ENCODE measurements at places on chromosomes 16 and 17.

DNA sequence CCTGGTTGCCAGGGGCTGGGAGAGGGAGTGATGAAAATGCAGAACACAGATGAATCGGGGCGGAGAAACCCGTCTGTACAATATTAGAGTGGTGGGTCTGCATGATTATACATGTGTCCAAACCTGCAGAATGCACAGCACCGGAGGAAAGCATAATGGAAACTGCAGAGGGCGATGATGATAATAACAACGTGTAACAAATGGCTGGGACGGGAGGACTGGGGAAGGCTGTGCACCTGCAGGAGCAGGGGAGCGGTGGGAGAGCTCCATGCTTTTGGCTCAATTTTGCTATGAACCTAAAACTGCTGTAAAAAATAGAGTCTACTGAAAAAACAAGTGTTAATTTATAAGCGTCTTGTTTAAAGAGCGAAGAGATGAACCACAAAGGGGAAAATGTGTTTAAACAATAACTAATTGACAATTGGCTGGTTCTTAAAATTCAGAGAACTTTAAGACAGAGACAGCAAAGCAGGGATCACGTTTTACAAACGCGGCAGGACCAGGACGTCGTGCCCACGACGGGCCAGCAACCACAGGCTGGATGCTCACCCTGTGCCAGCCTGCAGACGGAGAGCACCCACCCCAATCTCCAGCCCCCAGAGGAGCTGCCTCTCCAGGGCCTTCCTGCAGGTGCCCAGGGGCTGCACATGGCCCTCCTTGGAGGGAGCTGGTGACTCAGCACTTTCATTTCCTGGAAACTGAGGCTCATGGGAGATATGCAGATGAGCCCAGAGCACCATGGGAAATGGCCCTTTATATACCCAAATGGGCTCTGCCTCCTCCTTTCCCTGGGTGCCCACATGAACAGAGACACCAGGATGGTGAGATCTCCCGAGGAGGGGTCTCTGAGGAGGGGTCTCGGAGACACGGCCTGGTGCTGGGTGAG is at the start of gene TEX19:
Gene TEX19 (plus strand): TSS at position 783 of the 886 bp plus-strand sequence. CDS start 2,904 bp downstream, outside the sequence.
- no peak for DNase-seq

DNA sequence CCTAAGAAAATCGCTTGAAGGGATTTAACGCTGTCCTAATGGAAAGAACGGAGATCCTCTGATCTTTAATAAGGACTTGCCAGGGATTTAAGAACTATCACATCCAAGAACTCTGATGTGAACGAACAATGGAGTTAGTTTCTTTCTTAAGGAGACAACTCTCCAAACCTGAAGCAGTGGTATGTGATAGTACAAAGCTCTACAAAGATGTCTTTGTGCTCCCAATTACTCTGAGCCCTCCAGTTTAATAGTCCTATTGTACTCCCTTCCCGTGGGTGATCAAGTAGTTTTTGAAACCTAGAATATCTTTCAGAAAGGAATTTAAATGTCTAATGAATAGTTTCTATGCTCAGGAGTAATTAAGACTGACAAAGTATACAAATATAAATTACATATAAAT is 123.8 kb downstream of the FTO start:
- no peak for DNase-seq

DNA sequence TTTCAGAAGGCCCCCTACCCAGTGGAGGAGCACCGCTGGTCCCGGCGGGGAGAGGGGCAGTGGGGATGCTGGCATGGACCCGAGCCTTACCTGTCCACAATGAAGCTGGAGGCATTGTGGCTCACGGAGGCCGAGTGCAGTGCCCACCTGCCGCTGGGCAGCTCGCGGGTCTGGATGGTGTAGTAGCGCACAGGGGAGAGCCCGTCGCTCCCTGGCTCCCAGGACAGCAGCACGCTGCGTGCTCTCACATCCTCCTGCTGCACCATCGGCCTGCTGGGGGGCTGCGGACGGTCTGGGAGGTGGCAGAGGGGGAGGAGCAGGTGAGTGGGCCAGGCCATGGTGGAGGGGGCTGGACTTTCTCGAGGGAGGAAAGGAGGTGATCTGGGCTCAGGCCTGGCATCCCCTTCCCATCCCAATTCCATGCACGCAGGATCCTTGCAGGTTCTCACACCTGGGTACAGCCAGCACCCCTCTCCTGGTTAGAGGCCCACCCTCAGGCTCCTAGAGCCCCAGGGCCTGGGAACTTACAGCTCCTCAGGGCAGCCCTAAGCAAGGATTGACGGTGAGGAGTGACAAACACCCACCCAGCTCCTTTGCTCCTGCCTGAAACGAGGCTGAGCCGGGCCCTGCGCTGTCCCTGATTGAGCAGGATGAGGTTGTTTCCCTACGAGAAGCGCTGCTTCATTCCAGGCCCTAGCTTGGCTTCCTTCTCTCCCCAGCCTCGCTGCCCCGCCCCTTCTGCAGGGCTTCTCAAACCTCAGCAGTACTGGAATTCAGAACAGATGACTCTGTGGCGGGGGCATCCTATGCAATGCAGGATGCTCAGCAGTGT is 76.2 kb upstream of the CDC42EP4 start:
- DNase-seq: no peak

- DNase-seq: no peak
Measured at GRCh38 chr17:16512011-16512410, 20.0 kb upstream of the LRRC75A start.

DNA sequence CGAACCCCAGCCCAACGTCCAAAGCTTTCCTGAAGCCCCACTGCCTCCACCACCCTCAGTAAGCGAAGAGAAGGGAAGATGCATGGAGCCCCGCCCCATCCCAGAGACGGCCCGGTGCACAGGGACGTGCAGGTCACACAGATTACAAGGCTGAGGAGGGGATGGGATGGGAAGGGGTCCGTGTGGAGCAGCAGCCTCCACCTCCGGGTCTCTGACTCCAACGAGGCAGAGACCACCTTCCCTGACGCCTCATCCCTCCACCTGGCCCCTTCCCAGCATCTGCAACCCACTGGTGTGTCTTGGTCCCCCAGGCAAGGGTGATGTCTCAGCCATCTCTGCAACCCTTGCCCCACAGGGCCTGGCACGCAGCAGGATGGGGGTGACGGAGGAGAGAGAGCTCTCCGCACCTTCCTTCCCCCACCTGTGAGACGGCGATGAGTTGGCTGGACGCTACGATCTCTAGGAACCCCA is 58.5 kb downstream of the TBC1D16 start:
- no peak for DNase-seq

- DNase-seq: no peak
Measured at GRCh38 chr16:11355862-11356261, 10.6 kb downstream of the RMI2 start.

- DNase-seq: no peak
Measured at GRCh38 chr17:30219833-30220232, 15.7 kb downstream of the SLC6A4 start.
